Activated CD4-positive, CD25-positive, alpha-beta regulatory T cell (primary cell): ENCODE measurements at places on chromosomes 12 and 14.

DNA sequence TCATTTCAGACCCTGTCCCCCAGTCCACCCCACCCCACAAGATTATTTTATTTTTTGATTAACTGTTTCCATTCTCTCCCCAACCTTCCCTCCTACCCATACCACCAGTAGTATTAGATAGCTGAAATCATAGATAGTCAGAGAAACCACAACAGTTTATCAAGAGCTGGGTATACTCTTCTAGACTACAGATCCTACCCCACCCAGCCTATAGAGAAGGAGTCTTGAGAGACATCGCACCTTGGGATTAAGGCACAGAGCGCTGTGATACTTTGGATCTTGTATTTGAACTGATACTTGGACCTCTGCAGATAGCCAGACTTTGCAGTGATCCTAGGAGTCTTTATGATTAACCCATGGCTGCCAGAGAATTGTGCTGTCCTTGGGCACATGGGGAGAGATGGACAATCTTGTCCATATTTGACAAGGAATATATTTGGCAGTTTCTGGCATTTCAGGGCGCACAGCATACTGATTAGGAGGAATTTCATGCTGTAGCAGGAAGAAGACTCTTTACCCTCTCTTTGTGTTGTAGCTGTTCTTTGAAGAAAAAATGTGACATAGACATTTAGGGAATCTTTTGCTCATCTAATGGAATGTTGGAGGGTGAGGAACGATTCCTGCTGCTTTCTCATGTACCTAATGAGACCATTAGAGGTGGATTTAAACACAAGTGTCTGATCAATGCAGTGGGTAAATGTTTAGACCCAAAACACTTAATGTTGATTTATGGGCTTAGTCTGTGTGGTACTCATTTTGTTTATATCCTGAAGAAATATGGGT lies 982 bp downstream of the RBMS2 start:
- DNase-seq, result no peak

DNA sequence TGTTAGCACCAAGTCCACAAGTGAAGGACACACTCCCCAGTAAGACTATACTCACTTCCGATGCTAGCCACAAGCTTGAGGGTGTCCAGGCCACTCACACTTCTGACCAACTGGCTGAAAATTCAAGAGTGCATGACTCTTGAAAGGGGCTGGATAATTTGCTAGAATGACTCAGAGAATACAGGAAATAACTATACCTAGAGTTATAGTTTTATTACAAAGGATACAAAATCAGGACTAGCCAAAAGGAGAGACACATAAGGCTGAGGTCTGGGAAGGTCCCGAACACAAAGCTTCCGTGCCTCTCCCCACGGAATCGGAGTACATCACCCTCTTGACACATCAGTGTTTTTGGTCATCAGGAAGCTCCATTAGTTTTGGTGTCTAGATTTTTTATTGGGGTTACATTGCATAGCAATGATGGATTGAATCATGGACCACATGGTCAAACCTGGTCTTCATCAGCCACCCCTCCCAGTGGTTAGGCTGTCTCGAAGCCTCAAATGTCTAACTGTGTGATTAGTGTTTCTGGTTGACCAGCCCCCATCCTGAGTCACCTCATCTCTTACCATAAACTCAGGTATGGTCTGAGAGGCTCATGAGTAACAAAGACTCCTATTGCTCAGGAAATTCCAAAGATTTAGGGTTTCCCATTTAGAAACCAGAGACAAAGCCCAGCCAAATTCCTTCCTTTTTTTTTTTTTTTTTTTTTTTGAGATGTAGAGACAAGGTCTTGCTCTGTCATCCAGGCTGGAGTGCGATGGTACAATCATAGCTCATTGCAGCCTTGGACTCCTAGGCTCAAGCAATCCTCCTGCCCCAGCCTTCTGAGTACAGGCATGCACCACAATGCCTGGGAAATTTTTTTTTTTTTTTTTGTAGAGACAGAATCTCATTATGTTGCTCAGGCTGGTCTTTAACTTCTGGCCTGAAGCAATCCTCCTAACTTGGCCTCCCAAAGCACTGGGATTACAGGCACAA lies 472.0 kb upstream of the TBX3 start:
- no peak for DNase-seq

- no peak for DNase-seq
Observed at GRCh38 chr14:29900609-29901350, 26.9 kb downstream of the PRKD1 start.

GRCh38 chr12:59768031-59768430 lies 172.2 kb downstream of the SLC16A7 start:
- no peak for DNase-seq

- DNase-seq, result no peak
Observed at GRCh38 chr12:124709722-124710687, 142.6 kb upstream of the NCOR2 start.

DNA sequence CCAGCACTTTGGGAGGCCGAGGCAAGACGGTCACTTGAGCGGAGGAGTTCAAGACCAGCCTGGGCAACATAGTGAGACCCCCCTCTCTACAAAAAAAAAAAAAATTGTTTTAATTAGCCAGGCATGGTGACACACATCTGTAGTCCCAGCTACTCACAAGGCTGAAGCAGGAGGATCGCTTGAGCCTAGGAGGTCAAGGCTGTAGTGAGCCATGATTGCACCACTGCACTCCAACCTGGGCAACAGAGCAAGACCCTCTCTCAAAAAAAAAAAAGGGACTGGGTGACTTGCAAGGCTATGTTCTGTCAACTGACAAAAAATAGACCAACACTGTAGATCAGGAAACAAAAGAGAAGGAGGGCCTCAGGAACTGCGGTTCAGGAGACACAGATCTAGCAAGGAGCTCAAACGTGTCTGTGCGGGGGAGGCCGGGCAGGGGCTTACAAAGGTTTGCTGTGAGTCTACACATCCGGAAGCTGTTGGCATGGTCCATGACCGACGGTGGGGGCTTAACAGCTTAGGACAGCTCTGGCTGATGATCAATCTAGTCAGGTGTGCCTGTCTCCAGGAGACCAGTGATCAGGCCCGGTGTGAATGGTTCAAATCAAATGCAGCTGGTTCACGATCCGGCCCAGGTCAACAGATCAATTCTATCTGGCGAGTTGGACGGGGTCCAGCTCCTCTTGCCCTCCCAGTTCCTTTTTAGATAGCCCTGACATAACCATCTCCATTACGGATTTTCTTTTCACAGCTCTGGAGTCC lies 31.7 kb upstream of the INF2 start:
- no peak for DNase-seq

GRCh38 chr14:63788011-63788933 lies 60.4 kb upstream of the SGPP1 start:
- no peak for DNase-seq

DNA sequence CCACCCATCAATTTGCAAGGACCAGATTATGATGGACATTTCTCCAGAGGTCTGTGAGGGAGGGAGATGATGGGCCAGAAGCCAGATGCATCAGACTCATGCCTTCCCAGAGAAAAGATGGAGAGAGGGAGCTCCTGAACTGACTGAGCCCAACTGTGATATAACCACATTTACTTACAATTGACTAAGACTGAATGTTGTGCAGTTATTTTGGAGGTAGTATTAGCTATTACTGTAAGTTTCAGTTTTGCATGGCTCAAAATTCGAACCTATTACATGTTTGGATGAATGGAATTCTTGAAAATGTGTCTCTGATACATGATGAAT lies 211.1 kb upstream of the SFSWAP start:
- DNase-seq, result no peak

DNA sequence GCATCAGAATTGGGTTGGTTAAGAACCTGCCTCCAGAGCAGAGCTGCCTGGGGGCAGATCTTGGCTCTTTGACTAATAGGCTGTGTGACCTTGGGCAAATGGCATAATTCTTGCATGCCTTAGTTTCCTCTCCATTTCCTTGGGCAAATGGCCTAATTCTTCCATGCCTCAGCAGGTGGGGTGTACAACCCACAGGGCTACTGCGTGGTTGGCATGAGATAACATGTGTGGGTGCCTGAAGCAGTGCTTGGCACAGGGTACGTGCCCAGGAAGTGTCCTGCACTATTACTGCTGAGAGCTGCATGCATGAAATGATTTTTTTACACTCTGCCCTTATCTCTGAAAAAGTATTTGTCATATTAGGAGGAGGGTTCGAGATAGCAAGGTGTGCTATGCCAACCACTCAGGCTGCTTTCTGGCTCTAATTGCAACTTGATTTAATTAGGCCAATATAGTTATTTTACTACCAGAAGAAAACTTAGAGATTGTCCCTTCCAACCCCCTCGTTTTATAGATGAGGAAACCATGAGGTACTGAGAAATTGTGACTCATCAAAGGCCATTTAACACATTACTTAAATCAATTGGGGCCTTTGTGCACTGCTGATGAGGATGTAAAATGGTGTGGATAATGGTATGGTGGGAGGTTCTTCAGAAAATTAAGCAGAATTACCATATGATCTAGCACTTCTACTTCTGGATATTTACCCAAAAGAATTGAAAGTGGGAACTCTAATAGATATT lies 161.6 kb upstream of the HIF1A start:
- no peak for DNase-seq

DNA sequence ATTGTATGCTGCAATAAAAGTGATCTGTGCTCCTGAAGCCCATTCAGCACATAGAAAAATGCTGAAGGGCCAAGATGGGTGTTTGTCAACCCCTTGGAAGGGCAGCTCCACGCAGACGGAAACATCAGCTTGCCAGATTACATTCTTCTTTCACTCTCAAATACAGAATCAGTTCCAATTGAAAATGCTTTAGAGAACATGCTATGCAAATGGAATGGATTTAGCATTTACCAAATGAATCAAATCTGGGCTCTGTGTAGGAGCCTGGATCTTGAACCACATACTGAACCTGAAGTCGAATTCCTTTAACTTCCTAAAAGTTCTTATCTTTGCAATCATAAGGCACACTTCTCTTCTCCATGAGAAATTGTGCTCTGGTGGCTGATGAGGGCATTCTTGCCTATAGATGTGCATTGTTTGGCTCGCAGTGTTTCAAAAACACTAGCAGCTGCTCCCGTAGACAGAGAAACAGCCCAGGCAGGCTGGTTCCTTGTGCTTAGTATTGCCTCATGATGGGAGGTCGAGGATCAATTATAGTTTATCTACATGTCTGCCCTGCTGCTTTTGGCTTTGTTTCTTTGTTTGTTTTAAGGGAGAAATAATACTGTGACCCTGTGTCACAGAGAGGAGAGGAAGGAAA lies 489.8 kb upstream of the FLRT2 start:
- DNase-seq, result no peak

DNA sequence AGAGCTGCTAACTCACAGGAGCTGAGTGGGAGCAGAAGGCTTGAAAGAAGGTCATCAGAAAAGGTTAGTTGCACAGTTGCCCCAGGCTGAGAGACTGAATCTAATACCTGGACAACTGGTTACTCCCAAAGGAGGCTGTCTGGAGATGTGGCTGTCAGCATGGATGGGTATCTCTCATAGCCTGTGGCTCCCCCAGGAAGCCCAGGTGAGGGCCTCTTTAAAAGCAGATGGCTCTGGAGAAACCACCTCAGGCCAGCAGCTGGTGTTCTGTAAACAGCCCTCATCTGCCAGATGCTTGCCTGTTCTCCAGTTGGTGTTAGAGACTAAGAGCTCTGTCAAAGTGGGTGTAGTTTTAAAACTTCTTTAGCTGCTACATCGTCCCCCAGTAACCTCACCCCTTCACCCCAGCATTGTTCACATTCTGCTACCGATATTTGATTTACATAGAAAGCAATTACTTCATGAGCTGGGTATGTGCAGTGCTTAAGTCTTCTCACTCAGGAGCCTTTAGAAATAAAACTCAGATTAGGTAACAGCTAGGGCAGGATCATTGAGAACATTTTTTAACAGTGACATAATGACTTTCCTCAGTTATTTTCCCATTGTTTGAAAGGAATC lies 25.8 kb downstream of the DACT1 start:
- no peak for DNase-seq

DNA sequence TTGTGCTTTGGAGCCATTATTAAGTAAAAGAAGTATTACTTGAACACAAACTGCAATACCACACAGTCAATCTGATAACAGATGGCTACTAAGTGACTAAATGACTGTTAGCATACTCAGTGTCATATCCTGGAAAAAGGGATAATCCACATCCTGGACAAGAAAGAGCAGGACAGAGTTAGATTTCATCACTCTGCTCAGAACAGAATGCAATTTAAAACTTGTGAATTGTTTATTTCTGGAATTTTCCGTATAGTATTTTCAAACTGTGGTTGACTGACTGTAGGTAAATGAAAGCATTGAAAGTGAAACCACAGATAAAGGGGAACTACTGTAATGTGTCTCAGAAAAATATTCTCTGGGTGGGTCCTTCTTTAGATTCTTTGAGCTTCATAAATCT lies 458.8 kb downstream of the TMEM117 start:
- DNase-seq, result no peak

DNA sequence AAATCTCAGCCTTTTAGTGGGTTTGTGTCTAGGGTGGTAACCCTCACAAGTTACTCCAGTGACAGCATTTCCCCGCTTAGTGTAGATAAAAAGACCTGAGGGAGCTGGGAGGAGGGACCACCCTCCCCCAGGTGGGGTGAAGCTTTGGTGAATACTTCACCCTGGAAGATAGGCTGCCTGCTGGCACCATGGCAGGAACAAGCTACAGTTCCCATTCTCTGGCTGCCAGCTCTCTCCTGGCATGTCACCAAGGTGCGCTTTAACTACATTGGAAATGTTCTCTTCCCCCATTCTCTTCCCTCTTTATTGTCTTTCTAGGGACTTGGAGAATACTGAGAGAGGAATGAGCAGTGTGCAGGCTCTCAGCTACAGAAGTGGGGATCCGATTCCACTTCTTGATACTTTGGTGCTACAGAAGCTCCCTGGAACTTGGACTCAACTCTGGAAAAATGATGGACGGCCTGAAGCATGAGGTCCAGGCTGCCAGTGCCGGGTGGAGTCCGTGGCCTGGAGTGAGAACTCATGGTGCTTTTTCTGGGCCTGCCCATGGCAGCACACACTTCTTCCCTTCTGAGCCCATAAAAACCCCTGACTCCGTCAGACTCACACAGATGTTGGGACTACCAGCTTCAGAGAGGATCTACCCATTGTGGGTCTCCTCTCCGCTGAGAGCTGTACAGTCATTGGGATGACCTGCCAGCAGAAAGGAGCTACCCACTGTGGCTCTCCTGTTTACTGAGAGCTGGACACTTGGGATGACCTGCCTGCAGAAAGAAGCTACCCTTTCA lies 198.0 kb downstream of the ADGRD1 start:
- DNase-seq, result no peak

DNA sequence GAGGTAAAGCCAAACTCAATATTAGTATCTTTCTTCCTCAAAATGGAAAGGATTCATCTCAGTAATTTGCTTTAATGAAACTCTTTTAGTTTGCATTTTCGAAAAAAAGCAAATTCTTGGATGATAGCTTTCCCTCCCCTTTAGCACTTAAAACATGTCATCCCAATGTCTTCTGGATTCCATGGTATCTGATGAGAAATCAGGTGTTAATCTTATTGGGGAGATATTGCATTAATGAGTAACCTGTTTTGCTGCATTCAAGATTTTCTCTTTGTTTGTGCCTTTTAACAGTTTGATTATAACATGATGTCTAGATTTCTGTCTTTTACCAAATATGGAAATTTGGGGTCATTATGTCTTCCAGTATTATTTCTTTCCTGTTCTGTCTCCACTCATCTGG lies 405.1 kb upstream of the FOXG1 start:
- no peak for DNase-seq
